AG10803 (cell line): ENCODE measurements at places on chromosomes 1 and 21.
A peak's percentile ranks its signal among the peaks of the same experiment; 100 is the strongest.

DNA sequence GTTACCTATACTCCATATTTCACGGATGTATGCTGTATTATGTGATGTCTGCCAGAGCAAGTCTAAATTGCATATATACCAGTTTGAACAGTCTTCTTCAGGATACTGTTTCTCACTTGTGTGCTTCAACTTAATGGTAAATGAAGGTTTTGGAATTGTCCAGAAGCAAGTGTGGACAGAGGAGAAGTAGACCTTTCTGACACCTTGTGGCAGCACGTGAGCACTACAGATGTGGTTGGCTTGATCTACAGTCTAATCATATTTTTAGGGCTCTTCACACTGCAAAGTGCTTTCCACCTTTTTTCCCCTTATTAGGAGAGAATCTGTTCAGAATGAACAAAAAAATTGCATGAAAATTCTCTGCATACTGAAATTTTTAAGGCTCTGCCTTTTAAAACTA, 10.9 kb downstream of the MORC3 start:
- peak; percentile 61 for DNase-seq

DNA sequence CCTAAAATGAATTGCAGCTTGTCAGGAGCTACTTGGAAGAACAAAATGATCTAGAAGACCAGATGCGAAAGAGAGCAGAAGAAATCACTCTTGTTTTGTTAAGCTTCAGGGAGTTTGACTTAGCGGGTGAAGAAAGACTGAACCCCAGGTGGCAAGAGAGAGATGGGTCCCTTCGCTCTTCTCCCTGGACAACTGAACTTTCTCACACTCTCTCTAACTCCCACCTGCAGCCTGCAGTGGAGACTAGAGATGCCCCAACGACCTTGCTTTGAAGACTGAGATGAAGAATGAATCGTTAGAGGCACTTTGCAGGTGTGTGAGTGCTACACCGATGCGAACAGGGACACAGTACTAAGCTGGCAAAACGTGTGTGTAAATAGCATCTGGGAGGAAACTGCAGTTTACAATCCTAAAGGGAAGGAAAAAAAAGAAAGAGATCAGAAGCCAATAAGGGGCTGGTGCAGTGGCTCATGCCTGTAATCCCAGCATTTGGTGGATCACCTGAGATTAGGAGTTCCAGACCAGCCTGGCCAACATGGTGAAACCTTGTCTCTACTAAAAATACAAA, 64.5 kb upstream of the LYST start:
- DNase-seq, result no peak

GRCh38 chr1:26082020-26082350, 14.6 kb upstream of the TRIM63 start:
- no peak for DNase-seq

GRCh38 chr1:68363339-68363738, 86.4 kb downstream of the RPE65 start:
- no peak for DNase-seq

GRCh38 chr1:229474509-229474908, 33.6 kb downstream of the NUP133 start:
- peak; percentile 13 for DNase-seq

GRCh38 chr1:154400381-154400801, 4.8 kb upstream of the IL6R start:
- DNase-seq, result no peak

DNA sequence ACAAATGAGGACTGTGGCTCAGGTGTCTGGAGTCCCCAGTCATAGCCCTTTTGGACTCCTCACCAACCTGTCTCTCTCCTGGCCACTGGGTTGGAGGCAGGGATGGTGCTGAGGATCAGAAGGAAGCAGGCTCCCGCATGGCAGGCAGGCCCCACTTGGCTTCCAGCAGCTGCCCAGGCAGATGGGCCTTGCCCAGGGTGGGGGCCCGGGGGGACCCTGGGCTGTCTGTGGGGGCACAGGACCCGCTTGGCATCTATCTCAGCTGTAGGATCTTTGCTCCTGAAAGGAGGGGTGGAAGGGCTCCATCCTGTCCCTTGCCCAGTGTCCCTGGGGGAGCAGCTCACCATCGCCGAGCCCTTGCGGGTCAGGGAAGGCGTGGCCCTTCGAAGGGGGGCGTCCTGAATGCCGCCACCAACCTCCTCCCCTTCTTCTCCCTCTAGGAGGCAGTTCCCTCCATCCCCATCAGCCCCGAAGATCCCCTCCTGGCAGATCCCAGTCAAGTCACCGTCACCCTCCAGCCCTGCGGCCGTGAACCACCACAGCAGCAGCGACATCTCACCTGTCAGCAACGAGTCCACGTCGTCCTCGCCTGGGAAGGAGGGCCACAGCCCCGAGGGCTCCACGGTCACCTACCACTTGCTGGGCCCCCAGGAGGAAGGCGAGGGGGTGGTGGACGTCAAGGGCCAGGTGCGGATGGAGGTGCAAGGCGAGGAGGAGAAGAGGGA, 154.5 kb downstream of the PEX14 start:
- no peak for DNase-seq

GRCh38 chr1:158989424-158989823, 20.3 kb upstream of the IFI16 start:
- no peak for DNase-seq

GRCh38 chr1:233140499-233140898, 155.0 kb downstream of the PCNX2 start:
- peak; percentile 44 for DNase-seq

DNA sequence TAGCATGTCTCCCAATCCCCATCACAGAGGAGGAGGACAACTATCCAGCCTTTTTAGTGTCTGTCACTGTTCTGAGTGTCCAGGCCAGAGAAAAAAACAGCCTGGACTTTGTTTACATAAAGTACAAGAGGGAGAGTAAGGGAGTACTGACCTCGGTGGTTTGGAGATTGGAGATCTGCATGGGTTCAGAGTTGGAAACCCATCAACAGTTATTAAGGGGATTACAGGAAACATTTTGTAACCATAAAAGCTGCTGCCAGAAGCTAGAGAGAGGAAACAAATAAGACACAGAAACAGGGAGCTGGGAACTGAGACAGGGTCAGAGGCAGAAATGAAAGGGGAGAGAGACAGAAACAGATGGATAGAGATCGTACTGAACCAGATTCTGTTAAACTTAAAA, 131.5 kb upstream of the CTTNBP2NL start:
- no peak for DNase-seq

DNA sequence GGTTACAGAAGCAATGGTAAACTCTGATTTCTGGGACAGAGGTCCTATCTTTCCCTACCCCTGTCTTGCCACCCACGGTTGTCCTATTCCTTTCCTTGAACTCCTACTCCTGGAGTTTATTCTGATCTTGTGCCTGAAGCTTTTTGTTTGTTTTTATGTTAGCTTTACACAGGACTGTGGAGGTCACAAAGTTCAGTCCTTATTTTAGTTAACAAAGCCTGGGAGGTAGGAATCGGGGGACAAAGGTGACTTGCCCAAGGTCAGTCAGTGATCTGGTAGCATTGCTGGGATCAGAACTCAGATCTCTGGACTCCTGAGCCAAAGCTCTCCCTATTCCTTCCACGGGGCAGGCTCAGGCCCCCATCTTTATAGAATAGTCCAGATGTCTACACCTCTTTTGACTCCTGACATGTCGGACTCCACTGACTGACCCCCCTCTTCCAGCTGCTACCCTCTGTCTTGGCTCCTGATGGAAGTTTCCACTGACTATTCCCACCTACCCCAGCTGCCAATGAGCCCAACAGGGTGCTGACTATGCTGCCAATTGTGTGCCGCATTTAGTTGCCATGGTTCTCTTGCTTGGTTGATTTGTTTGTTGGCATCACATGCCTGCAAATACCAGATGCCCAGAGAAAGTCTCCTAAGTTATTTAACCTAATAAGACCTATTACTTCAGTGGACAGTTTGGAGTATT, 9.9 kb downstream of the F5 start:
- no peak for DNase-seq

DNA sequence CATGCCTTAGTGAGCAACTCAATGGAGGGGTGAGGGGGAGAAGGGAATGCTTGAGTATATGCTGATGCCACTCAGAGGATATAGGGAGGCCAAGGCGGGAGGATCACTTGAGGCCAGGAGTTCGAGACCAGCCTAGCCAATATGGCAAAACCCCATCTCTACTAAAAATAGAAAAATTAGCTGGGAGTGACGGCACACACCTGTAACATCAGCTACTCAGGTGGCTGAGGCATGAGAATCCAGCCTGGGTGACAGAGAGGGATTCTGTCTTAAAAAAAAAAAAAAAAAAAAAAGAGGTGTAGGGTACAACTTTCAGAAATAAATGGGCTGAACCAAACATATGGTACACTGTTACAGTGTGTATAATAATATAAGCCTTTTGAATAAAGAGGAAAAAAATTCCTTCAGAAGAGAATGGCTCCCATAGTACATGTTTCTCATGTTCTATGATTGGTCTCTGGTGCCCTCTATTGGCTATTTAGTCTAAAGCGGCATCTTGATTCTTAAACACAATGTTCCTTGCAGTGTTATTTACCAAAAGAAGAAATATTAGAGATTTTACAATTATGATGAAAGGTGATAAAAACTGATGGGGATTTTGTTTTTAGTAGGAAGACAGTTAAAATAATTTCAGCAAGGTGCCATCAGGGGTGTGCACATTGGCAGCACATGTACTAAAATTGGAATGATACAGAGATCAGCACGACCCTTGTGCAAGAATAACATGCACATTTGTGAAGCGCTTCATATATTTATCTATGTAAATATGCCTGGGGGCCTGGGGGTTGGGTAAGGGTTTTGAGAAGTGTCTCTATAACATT, 109.8 kb downstream of the PATJ start:
- DNase-seq, result peak; percentile 77

DNA sequence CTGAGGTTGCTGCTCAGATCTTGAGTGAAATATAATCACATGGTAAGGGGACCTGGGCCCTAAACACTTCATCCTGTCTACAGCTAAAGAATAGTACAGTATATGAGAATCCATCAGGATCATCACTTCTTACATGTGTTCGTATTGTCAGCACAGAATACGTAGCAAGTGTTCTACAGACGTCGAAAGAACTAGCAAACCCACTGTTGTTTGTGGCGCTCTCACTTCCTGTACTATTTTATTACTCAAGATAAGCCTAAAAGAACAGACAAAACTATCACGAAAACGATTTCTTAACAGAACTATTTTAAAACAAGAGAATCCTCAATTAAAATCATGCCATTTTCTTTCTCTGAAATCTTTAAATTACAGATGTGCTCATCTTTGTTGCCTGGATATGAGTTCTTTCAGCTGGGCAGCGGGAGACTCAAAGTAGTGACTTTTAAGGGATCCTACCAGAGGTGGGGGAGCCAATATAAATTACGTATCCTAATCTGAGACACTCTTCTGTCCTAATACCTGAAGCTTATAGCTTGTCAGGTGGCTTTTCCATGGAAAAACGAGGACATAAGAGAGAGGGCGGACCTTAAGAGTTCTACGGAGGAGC, 724 bp downstream of the ST7L start:
- DNase-seq, result peak; percentile 24

DNA sequence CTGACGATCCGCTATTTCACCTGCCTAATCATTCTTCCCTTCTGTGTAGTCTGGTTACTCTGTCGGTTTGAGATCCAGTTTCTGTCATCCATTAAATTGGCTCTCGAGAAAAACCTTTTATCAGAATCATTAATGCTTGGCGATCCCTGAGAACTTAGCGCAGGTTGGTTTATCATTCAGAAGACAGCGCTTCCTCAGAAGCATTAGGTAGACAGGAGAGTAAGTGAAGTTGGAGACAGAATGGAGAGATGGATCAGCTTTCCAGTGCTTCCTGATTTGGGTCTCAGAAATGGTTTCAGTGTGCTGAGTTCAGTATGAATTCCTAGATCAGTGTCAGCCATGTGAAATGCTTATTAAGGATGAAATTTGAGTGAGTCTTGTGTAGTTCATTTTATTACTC, 1.3 kb downstream of the USP1 start:
- DNase-seq, result no peak

GRCh38 chr1:234396871-234397270, 23.6 kb downstream of the COA6 start:
- DNase-seq, result no peak

- peak; percentile 47 for DNase-seq
Measured at GRCh38 chr1:152442765-152443164, 28.7 kb upstream of the CRNN start.

- peak; percentile 54 for DNase-seq
Measured at GRCh38 chr1:53982034-53982762, 35.8 kb downstream of the LDLRAD1 start.

DNA sequence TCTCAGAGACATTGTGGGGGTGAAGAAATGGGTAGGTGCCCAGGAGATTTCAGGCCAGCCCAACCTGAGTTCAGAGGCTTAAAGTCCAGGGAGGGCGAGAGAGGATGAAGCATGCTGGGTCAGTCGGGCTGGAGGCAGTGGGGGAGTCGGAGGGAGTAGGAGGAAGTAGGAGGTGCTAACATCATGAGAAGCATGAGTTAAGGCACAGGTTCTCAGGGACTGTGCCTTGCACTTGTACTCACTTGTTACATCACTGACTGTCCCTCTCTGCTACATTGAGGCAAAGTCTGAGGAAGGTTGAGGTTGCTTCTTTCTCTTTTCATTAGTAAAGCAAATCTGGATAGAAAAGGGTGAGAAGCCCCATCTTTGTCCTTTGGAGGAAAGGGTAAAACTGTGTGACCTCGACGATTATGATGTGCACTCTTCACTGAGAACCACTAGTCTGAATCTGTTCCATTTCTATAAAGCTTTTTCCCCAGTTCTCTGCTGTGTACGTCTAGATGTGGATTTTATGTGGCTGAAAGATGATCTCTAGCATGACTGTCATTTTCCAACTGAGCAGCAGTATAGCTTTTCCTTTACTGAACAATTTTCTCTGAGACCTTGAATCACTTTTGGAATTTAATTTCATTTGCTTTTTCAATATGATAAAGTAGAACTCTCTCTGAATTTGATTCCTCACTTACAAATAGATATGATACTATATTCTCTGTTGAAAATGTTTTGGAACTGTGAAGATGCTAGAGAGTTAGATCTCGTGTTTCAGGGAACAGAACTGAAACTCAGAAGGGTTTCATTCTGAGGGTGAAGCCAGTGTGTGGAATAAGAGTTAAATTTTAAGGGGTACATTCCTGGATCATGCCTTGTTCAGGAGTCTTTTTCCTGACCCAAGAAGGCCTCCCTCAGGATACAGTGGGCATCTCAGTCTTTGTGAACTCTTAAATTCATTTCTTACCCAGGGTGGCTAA, 94.6 kb downstream of the FGGY start:
- no peak for DNase-seq

- DNase-seq, result peak; percentile 80
Measured at GRCh38 chr21:41817228-41817627, 50.4 kb upstream of the RIPK4 start.

GRCh38 chr1:25798666-25799351, 1.2 kb upstream of the SELENON start:
- no peak for DNase-seq

DNA sequence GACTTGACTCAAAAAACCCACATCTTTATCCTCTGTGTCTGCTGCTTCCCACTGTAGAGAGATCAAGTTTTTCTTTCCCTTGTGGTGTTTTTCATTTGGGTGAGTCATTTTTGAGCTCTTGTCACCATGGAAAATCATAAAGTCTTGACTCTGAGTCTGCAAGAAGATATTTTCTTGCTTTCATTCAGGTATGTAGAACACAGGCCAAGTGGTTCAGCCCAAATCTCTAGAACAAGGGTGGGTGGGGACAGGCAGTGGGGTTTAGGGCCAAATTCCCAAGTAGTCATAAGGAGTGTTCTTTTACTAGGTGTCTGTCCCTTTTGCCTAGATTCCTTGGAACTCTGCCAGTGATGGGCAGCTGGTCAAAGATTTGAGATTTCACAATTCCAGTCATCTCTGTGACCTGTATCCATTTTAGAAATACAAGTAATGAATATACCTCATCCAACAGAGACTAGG, 21.5 kb upstream of the ARHGAP29 start:
- DNase-seq, result peak; percentile 97

GRCh38 chr1:212678456-212679410, 20.9 kb downstream of the BATF3 start:
- DNase-seq, result no peak

- no peak for DNase-seq
Measured at GRCh38 chr1:64527786-64528185, 57.9 kb downstream of the CACHD1 start.
